ENCODE measurements at places on chromosomes 3 and 15.

DNA sequence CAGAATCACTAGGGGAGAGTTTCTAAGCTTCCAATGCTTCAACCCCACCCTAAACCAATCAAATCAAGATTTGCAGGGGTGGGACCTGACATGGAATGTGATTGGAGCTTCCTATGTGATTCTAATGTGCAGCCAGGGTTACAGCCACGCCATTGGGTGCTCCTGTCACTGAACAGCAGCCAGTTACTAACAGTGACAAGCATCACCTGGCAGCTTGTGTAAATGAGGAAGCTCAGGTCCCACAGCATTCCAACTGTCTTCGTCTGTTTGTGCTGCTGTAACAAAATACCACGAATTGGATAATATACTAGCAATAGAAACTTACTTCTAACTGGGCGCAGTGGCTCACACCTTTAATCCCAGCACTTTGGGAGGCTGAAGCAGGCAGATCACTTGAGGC, 294.9 kb downstream of the SHQ1 start:
- DNase-seq = no peak

GRCh38 chr15:31434588-31435260, 108.1 kb downstream of the KLF13 start:
- DNase-seq = peak; percentile 72

DNA sequence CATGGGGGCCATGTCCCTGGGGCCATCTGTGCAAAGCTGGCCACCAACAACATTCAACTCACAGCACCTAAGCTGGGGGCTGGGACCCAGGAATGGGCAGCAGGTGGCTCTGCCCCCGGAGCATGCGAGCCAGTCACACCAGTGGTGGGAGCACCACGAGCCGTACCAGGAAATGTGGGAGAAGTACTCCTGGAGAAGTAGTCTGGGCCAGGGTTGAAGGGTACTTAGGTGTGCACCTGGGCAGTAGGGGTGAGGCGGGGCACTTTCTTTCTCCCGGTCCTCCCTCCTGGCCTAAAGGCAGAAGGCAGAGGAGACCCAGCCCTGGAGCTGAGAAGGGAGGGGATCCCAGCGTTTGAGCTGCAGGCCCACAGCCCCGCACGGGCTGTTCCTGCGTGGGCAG, 94.2 kb downstream of the PLXNA1 start:
- no peak for DNase-seq

DNA sequence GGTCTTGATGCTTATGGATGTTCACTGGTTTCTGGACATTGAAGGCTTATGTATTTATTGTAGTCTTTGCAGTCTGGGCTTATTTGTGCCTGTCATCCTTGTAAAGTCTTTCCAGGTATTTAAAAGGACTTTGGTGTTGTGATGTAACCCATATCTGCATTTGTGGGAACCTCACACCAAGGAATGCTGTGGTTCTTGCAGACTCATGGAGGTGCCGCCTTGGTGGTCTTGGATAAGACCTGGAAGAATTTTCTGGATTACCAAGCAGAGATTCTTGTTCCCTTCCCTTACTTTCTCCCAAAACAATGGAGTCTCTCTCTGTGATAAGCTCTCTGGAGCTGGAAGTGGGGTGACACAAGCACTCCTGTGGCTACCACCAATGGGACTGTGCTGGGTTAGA, 363.5 kb upstream of the NECTIN3 start:
- DNase-seq = no peak

DNA sequence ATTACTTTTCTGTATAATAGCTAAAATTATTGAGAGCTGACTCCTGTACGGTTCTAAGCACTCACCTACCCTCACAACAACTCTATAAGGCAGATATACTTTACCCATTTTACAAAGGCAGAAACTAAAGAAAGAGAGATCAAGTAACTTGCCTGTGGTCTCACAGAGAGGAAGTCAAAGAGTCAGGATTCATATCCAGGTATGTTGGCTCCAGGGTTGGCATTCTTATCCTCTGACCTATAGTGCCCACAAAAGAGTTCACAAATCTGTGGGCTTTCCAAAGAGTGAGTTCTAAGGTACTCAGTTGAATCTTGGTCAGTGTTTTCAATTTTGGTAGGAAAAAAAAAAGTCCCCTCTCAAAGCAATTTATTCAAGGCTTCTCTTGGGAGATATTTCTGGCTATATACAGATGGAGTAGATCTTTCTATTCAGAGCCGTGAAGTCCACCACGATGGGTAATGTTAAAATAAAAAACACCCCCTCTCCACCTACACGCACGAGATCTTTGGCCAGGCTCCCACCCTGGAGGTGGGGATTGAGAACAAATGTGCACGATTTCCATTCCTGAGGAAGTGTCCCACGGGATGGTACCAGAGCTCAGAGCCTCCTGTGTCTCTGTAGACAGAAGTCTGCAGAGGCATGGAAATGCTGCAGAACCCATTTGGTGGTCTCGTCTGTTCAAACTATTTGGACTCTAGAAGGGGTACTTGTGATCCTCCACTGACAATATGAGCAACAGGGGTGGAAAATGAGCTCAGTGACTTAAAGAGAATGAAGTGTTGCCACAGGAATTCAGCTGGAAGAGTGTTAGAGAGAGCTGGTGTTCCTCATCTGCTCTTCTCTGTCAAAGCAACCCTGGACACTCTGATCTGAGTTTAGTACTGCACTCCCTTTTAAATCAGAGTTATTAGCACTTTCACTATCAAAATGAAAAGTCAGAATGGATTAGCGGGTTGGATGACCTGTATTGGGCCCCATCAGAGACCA, 212.1 kb upstream of the EIF1B start:
- no peak for DNase-seq

Data from SIG-M5 (cell line).